ENCODE measurements at places on chromosomes 4 and X.

DNA sequence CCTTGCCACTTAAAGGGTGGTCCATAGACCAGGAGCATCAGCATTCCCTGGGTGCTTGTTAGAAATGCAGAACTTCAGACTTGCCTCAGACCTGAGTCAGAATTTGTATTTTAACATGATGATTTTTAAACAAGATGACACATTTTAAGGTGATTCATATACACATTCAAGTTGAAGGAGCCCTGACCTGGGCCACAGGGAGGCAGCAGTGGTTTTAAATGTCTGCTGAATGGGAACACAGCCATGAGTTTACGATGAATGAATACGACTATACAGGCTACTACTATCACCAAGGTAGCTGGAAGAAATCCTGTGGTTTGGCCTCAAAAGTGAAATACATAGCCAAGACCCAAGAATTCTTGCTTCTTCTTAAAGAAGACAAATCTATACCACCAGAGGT lies 2.9 kb downstream of the HDAC8 start:
- DNase-seq: no peak

DNA sequence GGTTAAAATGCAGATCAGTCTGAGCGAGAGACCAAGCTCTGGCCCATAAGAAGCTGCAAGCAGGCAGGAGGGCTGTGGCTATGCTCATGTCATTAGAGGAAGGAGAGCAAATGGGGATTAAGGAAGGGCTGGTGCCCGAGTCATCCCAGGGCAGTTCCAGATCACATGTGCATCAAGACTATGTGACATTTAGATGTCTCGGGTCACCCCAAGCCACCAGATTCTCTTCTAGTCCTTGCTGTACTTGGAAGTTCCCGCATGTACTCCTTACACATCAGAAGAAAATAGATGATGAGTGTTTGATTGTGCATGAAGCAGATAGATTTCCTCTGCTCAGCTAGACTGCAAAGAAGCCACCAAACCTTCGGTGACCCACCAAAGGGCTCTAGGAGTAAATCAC lies 42.1 kb upstream of the KLHL34 start:
- DNase-seq: no peak

GRCh38 chrX:13863324-13863723 lies 46.4 kb upstream of the GPM6B start:
- no peak for DNase-seq

- DNase-seq: peak; percentile 63
Measured at GRCh38 chr4:81405900-81406401, 65.8 kb downstream of the RASGEF1B start.

GRCh38 chr4:76767983-76768382 lies 130.0 kb downstream of the SOWAHB start:
- no peak for DNase-seq
